Motor neuron (in vitro differentiated cells): ENCODE measurements at places on chromosomes 1 and 21.

DNA sequence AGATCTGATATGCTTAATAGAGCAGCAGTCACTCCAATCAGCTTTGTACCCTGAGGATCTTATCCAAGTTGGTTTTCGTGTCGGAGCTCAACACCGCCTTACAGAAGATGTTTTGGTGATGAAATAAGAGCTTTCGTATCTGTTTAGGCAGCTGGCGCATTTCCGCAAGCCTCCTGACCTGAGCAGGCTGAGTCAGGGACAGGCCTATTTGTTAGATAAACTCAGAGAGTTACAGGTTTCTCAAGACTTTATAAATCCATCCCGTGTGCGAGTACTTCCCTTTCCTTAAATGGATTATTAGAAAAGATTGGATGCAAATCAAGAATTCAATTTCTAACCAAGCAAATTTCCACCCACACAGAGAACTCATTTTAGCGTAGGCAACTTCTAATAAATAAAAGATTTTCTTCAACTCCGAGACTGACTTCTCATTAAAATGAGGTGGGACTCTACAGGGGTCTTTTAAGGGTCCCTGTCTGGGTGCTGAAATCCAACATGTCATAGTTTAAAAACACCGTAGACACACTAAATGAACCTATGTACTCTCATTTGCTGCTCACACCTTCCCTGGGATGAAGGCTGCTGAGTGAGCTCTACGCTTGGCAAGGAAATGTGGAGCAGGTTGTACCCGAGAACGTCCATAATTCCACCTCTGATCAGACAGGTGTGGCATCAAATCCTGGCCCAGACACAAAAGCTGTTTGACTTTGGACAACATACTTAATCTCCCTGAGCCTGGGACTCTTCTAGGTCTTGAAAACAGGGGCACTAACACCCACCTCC, 106.9 kb upstream of the F3 start:
- ATAC-seq = peak; percentile 87

DNA sequence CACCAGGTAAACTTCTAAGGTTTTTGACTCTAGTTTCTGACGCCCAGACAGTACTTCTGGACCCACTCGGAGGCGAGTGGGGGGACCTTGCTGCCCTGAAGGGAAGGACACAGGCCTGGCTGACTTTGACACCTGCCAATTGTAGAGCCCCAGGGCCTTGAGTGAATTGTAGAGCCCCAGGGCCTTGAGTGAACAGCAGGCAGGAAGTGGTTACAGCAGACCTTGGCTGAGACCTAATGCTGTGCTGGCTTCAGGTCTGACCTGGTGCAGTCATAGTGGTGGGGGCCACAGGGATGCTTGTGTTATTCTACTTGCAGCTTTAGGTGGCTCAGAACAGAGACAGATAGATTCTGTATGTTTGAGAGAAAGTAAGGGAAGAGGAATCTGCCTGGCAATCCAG, 344.3 kb downstream of the DUSP10 start:
- ATAC-seq = no peak

- ATAC-seq = peak; percentile 74
Measured at GRCh38 chr1:185045814-185046492, 595 bp downstream of the RNF2 start.

DNA sequence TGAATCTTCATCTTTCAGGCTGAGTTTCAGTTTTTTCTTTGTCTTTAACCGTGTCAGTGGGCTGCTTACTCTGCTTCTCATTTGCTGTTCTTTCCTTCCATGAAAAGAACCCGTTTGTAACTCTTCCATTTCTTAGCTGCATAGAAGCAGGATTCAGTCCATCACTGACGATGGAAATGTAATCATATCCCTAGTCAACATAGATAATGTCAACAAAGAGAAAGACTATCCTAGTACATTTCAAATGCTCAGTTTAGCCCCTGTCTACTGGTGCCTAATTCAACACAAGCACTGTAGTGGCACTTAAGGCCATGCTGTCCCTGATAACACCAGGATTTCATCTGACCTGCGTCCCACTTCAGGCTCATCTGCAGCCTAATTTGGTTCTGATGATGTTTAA, 376 bp downstream of the GBP1 start:
- ATAC-seq = no peak

- ATAC-seq = no peak
Measured at GRCh38 chr1:183027031-183027430, 3.8 kb downstream of the LAMC1 start.

DNA sequence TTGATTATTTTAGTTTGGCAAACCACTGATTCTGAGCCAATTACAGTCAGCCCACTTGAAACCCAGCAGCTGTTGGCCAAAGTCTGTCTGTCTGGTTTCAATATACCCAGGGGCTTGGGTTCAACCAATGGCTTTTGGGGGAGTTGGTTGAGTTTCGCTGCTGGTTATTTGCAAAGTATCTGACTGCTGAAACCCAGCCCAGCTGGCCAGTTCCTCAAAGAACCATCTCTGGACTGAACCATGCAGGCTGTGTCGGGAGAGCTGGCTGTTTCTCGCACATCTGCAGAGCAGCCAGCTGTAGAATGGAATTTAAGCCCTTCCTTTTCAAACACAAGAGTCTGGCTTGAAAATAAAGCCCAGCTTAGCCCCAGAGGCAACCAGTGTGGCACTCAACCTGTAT, 66.0 kb upstream of the PAX7 start:
- ATAC-seq = no peak

DNA sequence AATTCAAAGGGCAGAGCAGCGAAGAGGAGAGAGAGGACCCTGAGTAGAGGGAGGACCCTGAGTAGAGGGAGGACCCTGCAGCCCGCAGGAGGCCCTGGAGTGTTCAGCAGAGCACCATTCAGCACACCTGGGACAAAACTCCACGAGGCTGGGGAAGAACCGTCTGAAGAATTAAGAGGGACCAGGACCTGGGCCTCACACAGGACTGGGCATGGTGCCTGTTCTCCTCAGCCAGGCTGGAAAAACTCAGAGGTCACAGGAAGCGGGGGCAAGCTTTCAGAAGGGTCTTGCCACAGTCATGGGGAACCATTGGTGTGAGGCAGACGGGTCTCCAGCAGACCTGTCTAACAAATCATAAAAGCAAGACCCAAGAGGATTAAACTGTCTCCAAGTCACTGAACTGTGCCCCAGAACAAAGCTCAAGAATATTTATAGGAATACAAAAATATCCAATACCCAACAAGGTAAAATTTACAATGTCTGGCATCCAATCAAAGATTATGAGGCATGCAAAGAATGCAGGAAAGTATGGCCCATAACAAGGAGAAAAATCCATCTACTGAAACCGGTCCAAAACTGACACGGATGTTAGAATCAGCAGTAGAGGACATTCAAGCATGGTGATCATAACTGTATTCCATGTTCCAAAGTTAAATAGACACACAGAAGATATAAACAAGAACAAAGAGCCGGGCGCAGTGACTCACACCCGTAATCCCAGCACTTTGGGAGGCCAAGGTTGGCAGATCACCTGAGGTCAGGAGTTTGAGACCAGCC, 30.6 kb downstream of the MORN1 start:
- no peak for ATAC-seq

DNA sequence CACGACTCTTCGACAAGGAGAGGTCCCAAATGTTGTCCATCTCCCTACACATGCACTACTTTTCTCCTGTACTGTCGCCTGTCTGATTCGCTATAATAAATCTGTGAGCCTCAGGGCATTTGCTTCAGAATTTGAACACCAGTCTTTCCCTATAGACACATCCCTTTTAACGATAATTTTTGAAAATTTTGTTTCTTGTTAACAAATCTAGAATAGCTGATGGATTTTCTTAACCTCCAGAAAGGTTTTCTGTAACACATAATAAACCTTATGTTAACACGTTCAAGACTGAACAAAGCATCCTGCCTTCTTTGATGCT, 704 bp downstream of the CAPZA1 start:
- ATAC-seq = no peak

DNA sequence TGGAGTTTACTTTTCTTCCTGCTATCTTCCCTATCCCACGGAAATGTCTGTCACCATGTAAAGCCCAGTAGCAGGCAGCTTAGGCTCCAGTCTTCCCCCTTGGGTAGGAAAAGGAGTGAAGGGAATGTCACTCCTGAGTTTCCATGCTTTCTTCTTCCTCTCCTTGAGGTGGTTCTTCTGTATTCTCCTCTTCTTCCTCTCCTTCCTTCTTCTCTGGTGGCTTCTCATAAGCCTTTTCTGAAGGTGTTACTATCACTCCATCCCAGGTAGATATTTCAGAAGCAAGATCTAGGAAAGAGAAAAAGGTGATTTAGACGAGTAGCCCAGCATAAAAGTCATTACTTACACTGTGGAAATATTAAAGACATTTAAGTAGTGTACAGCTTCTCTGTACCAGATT, 3.8 kb downstream of the SNAPIN start:
- no peak for ATAC-seq

GRCh38 chr21:16388291-16388690, 658.5 kb downstream of the USP25 start:
- ATAC-seq = no peak

DNA sequence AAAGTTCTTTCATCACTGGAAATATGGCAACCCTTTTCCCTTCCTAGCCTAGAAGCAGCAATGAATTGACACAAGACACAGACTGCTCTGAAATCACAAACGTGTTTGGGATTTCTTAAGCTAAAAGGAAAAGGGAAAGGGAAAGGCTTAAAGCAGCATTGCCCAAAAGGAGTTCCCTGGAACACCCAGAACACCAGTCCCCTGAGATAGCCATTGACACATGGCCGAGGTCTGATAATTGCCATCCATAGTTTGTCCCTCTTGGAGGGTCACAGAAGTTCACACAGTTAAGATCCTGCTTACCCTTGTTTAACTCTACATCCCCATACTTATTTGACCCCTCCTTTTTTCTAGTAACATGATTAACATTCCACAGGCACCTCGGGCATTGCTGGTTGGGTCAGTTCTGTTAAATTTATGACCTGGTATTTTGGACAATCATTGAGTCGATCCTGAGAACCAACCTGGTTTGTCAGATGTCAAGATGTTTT, 72.9 kb downstream of the ZNF281 start:
- ATAC-seq = no peak

DNA sequence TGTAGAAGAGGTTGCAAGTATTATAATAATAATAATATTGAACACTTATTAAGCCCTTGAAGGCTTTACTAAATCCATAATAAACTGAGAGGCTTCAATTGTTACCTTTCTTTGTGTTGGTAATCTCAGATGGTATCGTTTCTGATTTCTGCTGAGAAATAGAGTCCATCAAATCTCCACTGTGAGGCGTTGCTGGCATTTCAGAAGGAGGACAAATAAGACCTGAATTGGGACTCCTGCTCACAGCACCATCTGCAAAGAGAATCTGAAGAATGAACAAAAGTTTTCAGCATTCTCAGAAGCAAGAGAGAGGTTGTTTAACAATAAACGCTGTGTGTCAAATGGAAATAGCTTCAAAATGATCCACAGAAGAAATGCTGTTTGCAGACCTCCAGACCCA, 93.7 kb downstream of the WDR3 start:
- no peak for ATAC-seq

GRCh38 chr1:19804831-19805251, 5.1 kb upstream of the TMCO4 start:
- peak; percentile 31 for ATAC-seq

DNA sequence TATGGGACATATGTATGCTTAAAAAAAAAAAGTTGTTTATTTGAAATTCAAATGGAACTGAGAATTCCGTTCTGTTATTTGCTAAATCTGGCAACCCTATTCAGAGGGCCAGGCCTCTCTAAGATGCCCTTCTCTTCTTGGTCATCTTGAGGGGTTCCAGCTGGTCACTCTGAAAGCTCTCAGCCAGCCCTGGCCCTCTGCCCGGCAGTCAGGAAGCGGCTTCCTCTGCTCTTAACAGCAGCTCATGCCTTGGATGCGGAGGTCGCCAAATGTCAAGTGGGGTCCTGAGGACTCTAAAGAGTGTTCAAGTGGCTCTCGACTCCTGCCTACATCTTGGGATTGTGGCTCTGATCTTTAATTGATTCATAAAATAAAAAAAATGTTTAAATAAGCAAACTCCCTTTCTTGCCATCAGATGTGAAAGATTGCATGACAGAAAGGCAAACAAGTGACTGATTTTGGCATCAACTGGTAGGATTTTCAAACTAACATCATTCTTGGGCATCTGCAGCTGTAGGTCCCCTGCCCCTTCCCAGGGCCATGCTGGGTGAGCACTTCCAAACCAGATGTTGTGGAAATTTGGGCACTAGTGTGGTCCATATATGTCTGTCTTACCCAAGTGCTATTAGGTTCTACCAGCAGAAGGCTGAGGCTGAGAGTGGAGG, 130.8 kb downstream of the PRDM2 start:
- no peak for ATAC-seq

GRCh38 chr1:33424610-33425009, 6.3 kb downstream of the PHC2 start:
- ATAC-seq = no peak

DNA sequence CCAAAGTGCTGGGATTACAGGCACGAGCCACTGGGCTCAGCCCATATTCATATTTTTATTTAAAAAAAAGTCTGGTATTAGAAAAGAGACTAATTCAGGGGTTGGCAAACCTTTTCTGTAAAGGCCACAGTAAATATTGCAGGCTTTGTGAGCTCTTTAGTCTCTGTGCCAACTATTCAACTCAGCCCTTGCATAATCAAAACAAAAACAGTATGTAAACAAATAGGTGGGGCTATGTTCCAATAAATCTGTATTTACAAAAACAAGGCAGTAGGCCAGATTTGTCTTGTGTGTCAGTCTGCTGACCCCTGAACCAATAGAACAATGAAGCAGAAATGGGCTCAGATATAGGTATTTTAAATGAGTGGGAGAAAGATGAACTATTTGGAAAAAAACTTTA, 49.3 kb downstream of the CDC42BPA start:
- no peak for ATAC-seq

- ATAC-seq = no peak
Measured at GRCh38 chr1:184624051-184624450, 130.6 kb downstream of the EDEM3 start.

DNA sequence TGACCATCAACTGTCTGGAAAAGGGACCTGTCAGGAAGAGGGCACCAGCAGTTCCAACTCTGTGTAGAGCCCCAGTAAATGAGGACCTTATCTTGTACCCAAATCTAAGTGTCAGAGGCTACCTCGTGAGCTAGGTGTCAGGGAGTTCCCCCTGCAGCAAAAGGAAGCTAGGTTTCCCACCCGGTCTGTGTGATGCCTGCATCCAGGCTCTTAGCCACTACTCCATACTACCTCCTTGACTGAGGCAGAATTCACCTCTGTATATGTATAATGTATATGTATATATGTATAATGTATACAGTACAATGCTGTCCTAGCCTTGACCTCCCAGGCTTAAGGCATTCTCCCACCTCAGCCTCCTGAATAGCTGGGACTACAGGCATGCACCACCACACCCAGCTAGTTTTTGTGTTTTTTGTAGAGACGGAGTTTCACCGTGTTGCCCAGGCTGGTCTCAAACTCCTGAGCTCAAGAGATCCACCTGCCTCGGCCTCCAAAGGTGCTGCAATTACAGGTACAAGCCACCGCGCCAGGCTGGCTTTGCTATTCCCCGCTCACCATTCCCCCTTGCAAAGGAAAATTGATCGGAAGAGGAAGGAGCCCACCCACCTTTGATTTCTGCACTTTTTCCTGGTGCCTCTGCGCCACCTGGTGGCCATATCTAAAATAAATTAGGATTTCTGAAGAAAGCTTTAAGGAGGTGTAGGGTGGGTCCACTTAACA, 15.7 kb upstream of the LUZP1 start:
- peak; percentile 79 for ATAC-seq

- ATAC-seq = peak; percentile 85
Measured at GRCh38 chr21:38925923-38926322, 120.2 kb downstream of the ETS2 start.
